ENCODE measurements at places on chromosomes 2 and 18.

DNA sequence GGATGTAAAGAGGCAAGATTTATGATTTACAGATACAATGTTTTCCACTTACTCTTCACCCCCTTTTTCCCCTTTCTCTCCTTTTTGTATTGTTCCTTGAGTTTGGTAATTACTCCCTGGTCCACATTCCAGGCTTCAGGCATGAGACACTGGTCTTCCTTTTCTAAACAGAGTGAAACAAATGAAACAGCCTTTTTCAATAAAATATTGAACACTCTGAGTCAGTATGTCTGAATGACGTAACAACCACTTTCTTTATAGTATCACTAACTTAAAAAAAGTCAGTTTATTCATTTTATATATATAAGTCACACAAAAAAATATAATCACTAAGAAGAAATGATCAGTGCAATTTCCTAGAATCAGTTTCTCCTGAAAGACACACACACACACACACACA, 79.7 kb downstream of the STRN start:
- DNase-seq = no peak

DNA sequence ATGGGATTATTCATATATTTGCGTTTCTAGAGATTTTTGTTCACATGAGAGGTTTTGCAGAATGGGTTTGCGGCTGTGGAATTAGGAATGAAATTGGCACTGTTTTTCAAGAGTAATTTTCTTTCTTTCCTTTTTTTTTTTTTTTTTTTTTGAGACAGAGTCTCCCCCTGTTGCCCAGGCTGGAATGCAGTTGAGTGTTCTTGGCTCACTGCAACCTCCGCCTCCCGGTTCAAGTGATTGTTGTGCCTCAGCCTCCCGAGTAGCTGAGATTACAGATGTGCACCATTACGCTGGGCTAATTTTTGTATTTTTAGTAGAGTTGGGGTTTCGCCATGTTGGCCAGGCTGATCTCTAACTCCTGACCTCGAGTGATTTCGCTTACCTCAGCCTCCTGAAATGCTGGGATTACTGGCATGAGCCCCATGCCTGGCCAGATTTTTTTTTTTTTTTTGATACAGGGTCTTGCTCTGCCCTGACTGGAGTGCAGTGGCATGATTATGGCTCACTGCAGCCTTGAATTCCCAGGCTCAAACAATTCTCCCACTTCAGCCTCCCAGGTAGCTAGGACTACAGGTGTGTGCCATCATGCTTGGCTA, 65.3 kb downstream of the MIB1 start:
- no peak for DNase-seq

DNA sequence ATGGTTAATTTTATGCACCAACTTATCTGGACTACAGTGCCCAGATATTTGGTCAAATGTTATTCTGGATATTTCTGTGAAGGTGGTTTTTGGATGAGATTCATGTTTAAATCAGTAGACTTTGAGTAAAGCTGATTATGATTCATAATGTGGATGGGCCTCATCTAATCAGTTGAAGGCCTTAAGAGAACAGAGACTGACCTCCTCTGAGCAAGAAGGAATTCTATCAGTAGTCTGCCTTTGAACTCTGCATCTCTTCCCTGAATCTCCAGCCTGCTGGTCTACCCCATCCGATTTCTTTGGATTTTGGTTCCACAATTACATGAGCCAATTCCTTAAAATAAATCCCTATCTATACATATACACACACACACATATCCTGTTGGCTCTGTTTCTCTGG, 82.8 kb upstream of the MAP4K3 start:
- no peak for DNase-seq

DNA sequence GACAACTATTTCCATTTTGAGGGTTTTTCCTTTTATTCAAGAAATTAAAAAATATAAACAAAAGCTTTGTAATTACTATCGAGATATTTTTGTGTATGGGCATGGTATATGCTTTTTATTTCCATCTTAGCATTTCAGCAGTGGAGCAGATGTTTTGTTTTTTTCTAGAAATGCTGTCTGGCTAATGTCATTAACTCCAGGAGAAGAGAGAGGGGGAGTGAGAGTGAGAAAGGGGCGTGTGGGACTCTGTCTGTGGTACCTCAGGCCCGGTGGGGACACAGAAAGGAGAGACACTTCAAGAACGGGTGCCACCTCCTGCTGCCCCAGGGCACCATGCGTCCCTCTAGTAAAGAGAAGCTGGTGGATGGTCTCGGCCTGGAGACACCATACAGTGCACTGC, 34.7 kb downstream of the MYT1L start:
- no peak for DNase-seq
